LoVo (cell line): ENCODE measurements at places on chromosomes 12 and 14.

- DNase-seq, result no peak
Observed at GRCh38 chr12:82009524-82009923, 250.4 kb upstream of the PPFIA2 start.

GRCh38 chr12:54968181-54968730 is 16.3 kb downstream of the TESPA1 start:
- no peak for DNase-seq

GRCh38 chr14:42424501-42424900 is 817.8 kb downstream of the LRFN5 start:
- DNase-seq, result no peak

DNA sequence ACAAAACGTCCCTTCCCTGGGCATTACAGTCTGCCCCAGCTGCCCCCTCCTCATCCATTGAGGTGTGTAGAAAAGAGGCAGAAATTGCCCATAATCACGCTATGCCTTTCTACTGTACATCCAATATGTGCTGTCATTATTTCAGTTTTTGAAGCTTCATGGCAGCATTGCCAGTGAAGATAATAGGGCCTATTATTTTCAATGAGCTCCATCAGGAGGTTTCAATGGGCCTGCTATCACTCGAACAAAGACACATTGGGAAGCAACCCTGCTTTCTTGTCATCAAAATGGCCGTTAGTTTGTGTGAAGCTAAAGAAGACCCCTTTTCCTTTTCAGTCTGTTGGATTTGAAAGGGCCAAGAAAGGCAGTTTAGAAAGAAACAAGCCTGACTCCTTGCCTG is 653.8 kb downstream of the NOVA1 start:
- DNase-seq, result no peak

DNA sequence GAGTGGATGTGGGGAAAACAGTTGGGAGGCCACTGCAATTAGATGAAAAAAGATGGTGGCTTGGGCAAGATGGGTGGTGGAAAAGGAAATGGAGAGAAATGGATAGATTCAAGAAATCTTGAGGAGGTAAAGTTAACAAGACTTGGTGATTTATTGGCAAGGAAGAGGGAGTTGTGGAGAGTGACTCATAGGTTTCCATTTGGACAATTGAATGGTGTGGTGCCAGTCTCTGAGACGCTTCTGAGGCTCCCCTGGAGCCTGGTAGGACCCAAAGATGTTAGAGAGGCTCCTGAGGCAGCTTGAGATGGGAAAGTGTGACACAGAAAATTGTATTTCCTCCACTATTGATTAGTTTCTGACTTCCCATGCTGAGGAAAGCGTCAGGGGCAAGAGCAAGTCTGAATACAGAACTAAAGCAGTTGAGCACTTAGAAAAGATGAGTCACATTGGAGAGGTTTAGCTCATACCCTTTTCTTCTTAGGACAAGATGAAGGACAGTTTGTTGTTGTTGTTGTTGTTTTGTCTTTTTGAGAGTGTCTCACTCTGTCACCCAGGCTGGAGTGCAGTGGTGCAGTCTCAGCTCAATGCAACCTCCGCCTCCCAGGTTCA is 4.5 kb downstream of the PRPF40B start:
- DNase-seq, result no peak

DNA sequence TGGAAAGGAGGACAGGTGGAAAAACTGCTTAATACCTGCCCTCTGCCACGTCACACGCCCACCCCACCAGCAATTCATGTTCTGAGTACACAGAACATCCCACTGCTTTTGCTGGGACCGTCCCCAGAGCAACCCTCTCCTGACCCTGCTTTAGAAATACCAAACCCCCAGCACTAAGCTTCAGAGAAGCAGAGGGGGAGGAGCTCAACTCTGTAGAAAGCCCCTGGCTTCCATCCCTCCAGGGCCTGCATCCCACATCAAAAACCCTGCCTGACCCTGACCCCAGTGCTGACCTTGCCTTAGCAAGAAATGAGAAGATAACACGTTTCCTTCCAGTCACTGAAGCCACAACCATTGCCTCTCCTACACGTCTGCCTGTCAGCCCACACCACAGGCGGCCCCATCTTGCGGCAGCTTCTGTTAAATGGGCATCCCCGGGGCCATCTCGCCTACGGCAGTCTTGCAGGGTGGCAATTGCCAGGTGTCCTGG is 19.7 kb downstream of the VDR start:
- DNase-seq, result no peak

DNA sequence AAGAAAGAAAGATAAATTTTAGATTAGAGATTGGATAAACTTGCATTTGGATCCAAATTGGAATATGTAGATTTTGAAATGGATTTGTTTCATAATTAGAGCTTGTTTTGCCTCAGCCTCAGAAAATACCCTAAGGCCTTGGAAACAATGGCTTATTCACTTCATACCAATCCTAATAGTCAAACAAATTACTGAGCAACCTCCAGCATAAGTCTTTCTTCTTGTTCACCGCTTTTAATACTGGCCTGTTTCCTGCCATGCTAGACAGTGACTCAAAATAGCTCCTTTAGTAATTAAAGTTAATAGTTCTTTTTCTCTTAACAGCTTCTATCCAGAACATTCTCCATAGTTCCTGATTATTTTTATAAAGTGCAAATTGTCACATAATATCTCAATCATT is 110.9 kb upstream of the DNM1L start:
- DNase-seq, result no peak

- no peak for DNase-seq
Observed at GRCh38 chr12:3743803-3744202, 9.1 kb downstream of the CRACR2A start.

GRCh38 chr12:45969084-45969483 is 21.3 kb downstream of the SCAF11 start:
- DNase-seq, result no peak

GRCh38 chr12:102960766-102961465 is 3.4 kb downstream of the ASCL1 start:
- no peak for DNase-seq

- no peak for DNase-seq
Observed at GRCh38 chr12:68612697-68613096, 2.0 kb downstream of the RAP1B start.

DNA sequence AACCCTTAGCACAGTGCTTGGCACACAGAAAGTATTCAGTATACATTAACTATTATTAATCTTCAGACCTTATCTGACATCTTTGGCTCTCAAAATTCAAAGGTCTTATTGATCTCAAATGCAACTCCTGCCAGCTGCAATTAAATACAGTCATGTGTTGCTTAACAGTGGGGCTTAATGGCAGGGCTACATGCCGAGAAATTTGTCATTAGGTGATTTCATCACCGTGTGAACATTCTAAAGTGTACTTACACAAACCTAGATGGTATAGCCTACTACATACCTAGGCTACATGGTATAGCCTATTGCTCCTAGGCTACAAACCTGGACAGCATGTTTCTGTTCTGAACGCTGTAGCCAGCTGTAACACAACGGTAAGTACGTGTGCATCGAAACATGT is 156.3 kb upstream of the TMCC3 start:
- no peak for DNase-seq

DNA sequence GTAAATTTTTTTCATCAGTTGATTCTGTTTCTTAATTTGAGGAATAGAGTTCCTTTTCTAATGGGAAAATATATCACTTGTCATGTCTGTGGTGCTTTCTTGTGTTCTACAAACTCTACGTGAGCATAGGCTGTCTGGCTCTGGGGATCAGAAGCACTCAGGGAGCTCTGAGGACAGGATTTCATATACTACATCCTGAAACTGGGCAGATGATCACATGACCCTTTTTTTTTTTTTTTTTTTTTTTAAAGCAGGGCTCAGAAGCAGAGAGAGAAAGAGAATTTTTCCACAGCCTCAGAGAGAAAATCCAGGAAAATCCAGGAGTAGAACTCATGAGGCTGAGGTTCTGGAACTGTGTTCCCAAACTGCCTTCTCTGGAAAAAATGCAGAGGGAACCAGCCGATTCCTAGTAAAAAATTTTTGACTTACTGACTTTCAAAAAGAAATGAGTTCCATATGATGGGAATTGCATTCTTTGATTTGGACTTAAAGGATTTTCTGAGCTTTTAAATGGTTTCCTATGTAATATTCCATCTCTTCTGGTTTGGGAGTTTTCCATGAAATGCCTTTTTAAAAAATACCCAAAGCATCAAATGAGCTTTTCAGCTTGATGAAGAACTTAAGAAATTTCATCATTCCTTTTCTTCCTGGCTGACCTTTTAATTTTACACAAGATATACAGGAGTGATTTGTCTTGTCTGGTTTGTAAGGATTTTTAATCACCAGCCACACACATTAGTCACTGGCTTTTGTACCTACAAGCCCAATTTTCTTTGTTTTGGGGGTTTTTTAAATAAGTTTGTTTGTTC is 183.1 kb upstream of the HIF1A start:
- DNase-seq, result no peak

DNA sequence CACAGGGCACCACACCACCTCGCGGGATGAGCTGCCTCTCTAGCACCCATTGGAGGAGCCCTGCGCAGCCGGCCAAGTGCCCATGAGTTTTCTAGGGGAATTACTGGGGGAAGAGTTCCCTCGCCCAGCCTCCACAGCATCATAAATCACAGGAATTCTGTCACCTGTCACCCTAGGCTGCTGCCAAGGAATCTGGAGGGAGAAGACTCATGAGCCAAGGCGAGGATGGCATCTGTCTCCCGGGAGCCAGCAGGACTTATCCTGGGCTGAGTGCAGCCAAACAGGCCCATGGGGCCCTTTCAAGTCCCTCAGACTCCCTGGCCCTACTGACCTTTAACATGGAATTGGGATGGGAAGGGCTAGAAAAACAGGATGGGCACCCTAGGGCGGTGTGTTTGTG is 7.8 kb upstream of the OTUB2 start:
- DNase-seq, result no peak

GRCh38 chr14:103107941-103108748 is 13.6 kb downstream of the EXOC3L4 start:
- DNase-seq, result no peak

DNA sequence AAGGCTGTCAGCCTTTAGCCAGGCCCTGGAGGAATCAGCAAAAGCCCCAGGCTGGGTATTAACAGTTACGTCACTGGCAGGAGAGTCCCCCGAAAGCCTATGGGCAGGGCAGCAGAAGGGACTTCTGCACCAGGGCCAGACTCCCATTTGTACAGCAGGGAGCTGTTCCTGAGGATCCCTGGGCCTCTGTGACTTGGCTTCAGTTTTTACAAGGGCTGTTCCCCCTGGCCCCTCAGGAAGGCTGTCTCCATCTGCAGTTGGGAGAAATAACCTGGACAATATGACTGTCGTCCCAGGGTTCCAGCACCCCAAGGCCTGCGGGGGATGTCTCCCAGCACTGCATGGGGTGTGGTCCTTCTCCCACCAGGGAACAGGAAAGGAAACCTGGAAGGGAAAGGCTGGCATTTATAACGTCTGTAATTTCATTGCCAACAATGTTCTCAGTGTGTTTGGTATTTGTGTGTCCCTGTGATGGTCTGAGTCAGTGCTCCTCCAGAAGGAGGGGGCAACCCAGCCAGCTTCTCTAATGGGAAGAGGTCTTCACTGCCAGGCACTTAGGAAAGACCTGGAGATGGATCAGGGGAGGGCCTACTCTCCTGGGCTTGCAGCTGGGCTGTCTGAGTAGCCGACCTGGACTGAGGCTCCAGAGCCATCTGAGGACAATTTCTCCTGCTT is 42.4 kb downstream of the ERH start:
- no peak for DNase-seq

GRCh38 chr14:93132472-93133065 is 16.8 kb upstream of the ITPK1 start:
- DNase-seq, result peak; percentile 34

- no peak for DNase-seq
Observed at GRCh38 chr12:103524238-103524875, 28.6 kb upstream of the C12orf42 start.

- DNase-seq, result no peak
Observed at GRCh38 chr14:90308561-90308960, 23.2 kb downstream of the NRDE2 start.

DNA sequence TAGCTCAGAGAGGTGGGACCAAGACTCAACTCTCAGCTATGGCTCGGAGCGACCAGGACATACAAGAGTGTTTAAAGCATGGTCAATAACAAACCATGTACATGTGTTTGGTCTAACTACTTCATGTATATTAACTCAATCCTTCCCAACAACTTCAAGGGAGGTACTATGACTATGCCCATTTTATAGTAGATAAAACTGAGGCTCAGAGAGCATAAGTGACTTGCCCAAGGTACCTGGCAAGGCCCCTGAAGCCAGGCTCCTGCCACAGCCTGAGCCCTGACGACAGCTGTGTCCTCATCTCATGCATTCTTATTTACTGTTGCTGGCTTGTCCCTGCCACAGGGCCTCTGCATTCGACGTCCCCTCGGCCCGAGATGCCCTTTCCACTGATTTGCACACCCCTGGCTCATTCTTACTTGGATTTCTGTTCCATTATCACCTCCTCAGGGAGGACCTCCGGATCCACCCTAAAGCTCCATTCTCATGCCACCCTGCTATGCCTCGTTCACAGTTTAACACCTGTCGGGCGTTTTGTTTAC is 2.6 kb downstream of the TESC start:
- no peak for DNase-seq

DNA sequence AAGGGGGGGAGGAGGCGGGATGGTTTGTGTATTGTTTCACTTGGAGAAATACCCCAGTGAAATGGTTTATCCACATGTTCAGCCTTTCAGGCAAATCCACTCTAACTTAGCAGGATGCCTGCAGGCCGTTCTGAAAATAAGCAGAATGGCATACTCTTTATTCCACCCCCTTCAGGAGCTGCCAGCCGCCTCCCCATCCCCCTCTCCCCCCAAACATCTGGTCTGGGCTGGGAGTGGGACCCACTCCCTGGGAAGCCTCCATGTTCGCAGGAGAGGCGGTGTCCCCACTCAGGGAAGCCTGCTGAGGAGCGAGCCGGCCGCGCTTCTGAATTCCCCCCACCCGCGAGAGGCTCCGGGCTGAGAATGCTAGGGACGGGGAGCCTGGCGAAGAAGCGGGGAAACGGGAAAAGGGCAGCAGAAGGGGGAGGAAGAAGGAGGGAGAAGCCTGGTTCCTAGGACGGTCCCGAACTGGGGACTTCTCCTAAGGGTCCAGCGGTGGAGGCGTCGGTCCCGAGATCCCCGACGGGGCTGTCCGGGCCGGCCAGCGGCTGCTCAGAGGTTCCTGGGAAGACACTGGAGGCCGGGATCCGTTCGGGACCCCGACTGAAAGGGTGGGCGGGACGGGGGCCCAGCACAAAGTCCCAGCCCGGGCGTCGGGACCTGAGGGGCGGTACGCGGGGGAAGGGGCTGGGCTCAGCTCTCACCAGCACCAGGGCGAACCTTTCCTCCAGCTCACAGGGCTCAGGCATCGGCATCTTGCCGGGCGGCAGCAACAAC is 666 bp downstream of the FMNL3 start:
- DNase-seq, result no peak

GRCh38 chr14:74921987-74922751 is 891 bp downstream of the RPS6KL1 start:
- DNase-seq, result no peak
